ENCODE measurements at places on chromosomes 3 and 15. TPM values are rescaled to one million over a fixed set of nuclear protein-coding genes. Genes with fewer than 3 reads are reported as not detected.

Gene ZNF80
- total RNA-seq, result not detected

DNA sequence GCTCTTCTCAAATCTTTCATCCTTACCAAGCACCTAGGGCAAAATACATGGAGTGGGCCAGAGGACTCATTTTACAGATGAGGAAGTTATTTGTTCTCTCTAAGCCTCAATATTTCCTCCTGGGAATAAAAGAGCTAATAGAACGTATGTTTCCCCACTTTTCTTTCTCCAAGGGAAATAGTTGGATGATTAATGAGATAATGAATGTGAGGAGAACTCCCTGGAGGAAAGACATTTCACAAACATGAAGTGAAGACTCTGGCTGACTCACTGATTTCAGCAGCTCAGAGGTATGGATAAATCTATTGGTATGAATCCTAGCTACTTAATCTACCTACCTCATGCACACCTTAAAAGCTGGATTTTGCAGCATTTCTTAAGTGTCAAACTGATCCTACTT is 98.4 kb downstream of the ECT2 start:
- DNase-seq, result no peak

DNA sequence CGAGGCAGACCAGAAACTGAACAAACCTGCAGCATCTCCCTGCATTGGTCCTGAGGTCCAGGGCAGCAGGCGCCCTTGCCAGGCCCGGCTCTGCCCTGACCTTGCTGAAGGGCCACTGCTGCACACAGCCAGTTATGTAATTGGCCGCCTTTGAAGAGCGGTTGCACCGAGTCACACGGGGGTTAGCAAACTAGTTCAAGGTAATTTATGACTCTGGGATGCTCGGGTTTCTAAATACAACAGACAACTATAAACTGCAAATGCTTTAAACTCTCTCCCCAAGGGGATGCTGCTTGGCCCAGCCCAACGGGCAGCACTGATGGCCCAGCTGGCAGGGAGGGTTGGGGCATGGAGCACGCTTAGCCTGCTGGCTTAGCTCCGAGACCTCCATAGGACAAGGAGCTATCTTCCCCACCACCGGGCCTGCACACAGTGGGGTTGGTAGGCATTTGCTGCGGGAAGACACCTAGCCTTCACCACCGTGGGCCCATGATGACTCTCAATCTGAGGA is 60.3 kb upstream of the IQSEC1 start:
- DNase-seq, result peak; percentile 22

GRCh38 chr3:69428657-69429255 is 42.9 kb upstream of the FRMD4B start:
- DNase-seq, result no peak

DNA sequence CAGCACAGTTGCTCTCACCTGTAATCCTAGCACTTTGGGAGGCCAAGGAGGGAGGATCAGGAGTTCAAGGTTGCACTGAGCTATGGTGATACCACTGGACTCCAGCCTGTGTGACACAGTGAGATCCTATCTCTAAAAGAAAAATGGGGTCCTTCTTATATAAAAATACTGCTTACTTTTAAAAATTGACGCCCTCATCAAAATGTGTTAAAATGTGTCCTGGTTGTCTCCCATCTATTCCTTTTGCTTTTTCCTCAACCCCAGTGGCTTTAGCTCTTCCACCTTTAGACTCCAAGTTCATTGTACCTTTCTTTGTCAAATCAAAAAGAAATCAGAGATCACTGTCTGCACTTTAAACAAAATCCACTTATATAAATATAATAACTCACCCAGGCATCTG is 60.3 kb upstream of the GPD1L start:
- DNase-seq, result no peak
